ENCODE measurements at places on chromosomes 6 and 20.

DNA sequence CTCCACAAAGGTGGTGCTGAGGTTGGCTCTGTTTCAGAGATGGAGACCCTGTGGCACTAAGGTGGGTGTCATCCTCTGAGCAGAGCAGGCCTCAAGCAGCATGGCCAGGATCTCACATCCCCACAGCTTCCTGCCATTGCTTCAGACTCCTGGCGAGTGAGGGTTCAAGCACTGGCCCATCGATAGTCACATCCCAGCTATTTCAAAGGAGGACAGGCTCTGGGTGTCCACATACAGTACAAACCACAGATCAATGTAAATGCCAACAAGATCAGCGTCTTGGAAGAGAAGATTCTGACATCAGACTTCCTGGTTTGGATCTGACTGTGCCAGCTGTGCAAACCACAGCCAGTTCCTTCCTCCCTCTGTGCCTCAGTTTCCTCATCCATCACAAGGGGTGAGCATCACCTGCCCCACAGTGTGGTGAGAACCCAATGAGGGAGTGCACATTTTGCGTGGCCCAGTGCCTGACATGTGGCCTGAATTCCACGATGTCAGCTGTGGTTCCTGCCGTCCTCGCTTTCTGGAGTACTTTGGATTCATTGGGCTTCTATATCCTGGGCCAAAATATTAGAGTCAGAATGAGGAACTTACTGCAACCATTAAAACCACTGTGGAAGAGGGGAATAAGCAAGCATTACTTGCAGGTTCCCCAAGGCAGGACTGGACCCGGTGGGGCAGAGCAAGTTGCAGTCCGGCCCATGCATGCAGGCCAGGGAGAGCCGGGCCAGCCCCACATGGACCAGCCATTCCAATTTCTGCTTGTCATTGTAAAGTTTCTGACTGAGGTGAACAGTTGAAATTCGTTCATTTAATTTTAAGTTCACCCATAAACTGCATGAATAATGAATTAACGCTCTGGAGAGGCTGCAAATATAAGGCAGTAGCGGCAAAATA, 236.0 kb downstream of the TTLL2 start:
- no peak for DNase-seq

GRCh38 chr6:137148306-137149034, 25.0 kb downstream of the IL22RA2 start:
- DNase-seq = no peak

- no peak for DNase-seq
These were observed 7.4 kb downstream of the SLC52A3 start for GRCh38 chr20:760751-761417.

DNA sequence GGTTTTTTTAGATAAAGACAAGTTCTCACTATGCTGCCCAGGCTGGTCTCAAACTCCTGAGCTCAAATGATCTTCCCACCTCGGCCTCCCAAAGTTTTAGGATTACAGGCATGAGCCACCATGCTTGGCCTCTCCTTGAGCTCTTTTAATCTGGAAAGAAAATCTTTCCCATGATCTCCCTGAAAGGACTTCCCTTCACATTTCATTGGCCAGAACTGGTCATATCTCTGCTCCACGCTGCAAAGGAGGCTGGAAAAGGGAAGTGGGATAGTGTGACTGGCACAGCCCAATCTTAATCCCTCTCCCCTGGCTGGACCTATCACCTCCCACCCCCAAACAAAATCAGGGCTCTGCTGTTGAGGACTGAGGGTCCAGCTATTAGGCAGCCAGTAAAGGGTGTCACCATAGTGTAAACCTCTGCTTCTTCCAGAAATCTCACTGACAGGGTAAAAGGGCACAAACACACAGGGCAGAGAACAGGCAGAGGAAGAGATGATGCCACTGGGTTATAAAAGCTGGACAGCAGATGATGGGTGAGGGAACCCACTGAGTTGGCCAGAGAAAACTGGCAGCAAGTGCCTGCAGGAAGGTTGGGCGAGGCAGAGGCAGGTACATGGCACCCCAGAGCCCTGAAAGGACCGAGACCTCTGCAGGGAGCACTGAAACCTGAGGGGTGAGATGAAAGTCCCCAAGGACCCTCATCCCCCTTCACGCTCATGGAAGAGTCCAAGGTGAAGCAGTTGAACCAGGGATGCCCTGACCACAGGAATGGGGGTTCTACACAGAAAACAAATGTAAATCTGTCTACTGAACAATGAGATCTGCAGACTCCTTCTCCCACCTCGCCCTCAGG, 83.1 kb upstream of the PTPN1 start:
- no peak for DNase-seq

- DNase-seq = no peak
These were observed 5.4 kb downstream of the BMP6 start for GRCh38 chr6:7731294-7731693.

GRCh38 chr6:92364948-92365541, 1054.3 kb downstream of the EPHA7 start:
- no peak for DNase-seq

DNA sequence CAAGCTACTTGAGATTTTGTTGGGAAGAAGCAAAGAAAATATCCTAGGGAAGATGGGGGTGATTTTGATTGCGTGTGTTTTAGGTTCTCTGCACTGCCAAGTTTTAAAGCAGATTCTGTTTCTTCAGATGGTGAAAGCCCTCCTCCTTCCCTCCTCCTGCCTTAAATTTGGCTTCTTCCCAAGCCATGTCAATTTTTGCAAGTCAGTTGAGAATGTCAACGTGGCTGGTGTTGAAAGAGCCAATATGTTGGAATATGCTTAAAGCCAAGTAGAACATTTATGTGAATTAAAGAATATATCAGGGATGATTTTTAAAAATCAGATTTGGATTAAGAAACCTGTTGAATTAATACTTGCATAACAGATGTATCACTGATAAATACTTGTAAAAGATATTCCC, 270.8 kb downstream of the ARID1B start:
- DNase-seq = no peak

DNA sequence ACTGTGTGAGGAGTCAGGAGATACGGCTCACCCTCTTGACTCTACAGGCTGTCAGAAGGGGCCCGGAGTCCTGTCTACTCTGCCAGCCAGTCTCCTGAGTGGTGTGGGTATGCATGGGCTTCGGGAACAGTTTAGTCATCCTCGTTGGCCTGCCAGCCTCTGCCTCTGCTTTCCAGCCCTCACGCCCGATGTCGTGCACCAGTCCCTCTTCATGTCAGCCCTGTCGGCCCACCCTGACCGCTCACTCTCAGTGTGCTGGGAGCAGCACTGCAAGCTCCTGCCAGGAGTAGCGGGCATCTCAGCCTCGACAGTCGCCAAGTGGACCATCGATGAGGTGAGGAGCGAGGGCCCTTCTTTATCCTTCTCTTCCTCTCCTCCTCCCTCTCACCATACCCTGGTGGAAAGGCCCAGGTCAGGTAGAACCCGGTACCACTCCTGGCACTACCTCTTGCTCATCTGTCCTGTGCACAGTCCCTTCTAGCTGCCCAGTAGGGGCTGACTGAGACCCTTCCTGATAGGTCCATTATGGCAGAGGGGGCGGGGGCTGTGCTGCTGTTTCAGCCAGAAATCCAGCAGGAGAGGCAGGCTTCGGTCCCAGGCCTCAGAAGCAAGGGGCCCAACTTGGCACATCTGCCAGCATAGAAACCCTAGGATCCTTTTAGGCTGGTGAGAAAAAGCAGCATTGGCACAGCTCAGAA, 18.7 kb upstream of the SGK2 start:
- no peak for DNase-seq

DNA sequence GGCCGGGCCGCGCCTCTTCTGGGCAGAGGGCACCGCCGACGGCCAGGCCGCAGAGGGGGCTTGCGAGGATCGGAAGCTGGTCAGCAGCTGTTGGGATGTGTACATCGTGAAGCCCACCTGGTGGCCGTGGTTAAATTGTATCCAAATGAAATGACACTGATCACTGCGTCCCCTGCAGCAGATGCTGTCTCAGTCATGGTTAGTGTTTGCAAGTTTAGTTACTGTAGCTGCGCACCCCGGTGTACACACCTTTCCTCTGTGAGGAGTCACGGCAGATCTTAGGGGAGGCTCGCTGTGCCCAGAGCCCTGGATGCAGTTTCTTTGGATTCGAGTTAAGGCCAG, 653 bp downstream of the NAA20 start:
- no peak for DNase-seq

- DNase-seq = no peak
These were observed 587.3 kb upstream of the MMS22L start for GRCh38 chr6:97870273-97870672.

GRCh38 chr6:148855744-148856143, 108.9 kb downstream of the UST start:
- no peak for DNase-seq

- DNase-seq = no peak
These were observed 7.7 kb upstream of the CLIC5 start for GRCh38 chr6:46023216-46023915.

DNA sequence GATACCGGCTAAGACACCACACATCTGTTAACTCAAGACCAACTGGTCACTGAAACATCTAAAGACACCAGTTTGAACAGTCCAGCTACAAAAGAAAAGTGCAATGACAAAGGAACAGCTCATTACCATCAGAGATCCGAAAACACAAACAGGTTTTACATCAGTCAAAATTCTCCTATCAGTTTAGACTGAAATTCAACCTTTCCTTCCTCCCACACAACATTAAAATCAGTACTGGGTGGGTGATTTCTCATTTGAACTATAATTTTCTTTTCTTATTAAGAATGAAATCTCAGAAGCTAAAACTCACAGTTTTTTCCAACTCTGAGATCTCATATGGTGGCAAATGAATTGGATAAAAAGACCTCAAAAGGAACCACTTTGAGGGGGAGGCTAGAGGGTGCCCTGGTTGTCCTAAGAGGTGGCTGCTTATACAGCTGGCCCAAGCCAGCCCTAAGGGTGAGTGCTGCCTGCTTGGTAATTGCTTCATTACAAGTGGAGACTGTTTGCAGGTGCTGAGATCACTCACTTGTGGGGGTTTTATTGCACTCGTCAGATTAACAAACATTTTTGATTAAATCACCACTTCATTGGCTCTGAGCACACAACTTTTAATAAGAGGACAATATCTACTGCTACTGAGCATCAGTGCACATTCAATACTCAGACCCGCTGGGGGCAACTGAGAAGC, 4.3 kb downstream of the CCDC167 start:
- DNase-seq = no peak

DNA sequence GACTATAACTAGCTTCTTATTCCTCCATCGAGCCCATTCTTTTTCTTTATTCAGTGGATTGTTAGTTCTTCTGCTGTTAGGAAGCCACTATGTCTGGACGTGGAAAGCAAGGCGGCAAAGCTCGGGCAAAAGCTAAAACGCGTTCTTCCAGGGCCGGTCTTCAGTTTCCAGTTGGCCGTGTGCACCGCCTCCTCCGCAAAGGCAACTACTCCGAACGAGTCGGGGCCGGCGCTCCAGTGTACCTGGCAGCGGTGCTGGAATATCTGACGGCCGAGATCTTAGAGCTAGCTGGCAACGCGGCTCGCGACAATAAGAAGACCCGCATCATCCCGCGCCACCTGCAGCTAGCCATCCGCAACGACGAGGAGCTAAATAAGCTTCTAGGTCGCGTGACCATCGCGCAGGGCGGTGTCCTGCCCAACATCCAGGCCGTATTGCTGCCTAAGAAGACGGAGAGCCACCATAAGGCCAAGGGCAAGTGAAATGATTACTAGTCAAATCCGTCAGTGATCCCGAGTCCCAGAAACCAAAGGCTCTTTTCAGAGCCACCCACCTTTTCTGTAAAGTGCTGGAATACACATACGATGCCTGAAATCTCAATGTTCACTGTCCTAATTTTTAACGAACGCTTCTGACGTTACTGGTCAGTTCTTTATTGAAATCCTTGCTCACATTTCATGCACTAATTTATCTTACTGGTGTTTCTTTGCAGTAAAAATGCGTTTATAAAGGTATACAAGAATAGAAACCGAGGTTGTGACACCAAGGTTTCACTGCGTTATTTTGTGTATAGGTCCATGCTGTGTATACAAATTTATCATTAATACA, 129.9 kb downstream of the HFE start:
- DNase-seq = no peak

DNA sequence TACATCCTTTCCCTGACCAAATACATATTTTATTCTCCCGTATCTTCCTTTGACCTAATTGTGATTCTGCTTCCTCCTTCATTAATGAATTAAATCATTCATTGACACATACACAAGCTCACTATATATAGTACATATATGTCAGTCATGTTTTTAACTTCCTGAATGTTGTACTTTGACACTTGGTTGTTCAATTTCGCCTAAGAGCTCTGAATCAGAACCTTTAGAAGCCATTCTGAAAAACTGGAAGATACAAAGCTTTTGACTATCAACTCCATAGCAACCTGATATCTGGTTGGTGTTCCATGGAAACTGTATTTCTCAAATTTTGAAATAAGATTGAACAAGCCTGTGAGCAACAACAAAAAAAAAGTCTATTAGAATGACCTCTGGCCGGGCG, 27.3 kb upstream of the HFE start:
- DNase-seq = no peak

GRCh38 chr6:137352859-137353258, 133.7 kb upstream of the IFNGR1 start:
- DNase-seq = no peak

GRCh38 chr6:31972709-31973350, 892 bp upstream of the DXO start:
- no peak for DNase-seq

- DNase-seq = no peak
These were observed 78.4 kb upstream of the FOXP4 start for GRCh38 chr6:41467627-41468404.

GRCh38 chr6:108274546-108274945, 13.7 kb upstream of the SNX3 start:
- no peak for DNase-seq

DNA sequence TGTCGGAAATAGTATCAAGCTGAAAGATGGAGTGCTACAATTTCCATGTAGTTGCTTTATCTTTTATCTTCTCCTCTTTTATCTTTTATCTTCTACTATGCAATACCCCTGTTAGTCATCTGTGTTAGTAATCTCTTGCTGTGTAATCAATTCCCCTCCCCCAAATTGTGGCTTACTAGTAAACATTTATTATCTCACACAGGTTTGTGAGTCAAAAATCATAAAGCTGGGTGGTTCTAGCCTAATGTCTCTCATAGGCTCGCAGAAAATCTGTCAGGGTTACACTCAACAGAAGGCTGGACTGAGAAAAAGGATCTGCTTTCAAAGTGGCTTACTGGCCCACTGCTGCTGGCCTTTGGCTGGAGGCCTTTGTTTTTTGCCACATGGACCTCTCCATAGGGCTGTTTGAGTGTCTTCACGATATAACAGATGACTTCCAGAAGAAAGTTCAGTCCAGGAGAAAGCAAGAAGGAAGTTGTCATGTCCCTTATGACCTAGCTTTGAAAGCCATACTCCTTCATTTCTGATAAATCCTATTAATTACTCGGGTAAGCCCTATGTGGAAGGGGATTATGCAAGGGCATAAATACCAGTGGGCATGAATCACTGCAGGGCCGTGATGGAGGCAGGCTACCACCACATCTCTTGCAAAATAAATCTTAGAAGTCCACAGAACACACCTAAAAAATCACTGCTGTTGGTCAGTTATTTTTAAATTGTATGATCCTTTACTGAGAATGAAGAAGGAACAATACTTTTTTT, 24.5 kb upstream of the PTCHD4 start:
- peak; percentile 15 for DNase-seq

- DNase-seq = peak; percentile 99
These were observed 25.3 kb upstream of the TOP1 start for GRCh38 chr20:41003143-41003935.
